ENCODE measurements at places on chromosomes 2 and 18.

DNA sequence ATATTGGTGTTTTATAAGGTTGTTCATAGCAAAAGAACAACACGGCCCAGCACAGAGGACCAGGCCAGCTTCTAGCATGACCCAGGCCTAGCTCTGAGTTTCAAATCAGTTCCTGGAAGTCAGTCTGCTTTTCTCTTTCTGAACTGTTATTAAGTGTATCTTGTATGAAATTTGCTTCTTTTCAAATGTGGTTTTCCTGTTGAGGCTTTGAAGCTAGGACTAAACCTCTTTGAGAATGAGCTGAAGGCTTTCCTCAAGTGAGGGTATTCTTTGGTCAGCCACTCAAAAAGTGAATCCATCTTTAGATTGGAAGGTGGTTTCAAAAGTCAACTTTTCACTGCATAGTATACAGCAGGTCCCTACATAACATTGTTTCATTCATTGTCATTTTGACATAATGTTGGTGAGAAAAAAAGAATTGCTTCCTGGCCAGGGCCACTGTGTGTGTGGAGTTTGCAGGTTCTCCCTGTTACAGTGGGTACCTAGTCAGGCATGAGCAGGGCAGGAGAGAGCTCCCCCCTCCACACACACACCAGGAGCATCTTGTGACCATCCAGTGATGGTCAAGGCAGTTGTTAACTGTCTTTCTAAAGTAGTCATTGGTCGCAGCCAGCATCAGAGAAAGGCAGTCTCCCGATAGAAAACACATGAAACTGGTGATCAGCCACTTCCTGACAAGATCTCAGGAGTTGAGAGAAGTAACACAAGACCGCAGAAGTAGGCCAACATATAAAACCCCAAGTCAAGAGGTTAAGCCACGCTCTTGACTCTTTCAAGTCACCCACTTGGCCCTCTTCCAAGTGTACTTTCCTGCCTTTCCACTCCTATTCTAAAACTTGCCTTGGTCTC lies 6.7 kb upstream of the ACAA2 start:
- DNase-seq = no peak

GRCh38 chr18:47490882-47491281 lies 239.4 kb upstream of the SKOR2 start:
- no peak for DNase-seq

DNA sequence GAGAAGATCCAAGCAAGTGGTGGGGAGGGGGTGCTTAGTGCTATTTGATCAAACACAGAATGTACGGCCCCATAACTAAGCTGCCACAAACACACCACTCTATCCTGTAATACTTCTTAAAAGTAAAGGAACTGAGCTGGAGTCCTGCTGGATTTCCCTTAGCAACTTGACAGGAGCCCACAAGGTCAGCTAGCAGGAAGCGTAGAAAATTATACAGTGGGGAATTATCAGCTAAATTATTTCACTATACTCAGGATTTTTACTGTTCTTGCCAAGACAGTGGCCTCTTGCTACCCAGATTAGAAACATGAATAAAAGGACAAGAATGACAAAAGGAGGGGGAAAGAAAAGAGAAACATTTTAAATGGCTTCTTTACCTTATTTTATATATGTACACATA lies 217.1 kb downstream of the ZNF521 start:
- DNase-seq = no peak

DNA sequence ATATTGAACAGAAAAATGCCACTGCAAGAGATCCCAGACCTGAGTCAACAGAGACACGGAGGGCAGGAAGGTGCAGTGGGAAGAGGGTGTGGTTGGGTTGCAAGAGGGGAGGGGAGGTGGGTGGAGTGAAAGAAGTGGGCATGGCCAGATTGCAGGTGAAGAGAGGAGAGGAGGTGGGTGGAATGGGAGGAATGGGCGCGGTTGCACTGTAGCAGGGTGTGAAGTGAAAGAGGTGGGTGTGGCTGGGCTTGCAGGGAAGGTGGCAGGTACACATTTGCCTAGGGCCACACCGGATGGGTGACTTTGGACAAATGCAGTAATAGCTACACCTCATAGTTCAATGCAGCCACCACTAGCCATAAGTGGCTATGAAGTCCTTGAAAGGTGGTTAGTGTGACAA lies 71.1 kb downstream of the DOCK10 start:
- DNase-seq = no peak

DNA sequence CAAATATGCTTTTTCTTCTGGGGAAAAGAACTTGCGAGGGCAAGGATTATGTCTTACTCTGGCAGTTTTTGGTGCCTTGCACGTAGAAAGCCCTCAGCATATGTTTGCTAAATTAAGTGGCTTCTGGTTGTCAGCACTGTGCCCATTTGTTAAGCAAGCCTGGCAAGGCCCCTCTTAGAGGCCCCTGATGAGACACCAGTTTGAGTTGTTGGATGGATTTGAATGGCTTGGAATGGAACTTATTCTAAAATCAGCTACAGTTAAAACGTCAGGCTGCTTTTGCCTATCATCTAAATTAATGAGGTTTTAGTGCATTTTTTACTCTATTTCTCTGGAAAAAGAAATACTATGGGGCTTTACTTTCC lies 28.2 kb downstream of the TMEM182 start:
- DNase-seq = no peak

DNA sequence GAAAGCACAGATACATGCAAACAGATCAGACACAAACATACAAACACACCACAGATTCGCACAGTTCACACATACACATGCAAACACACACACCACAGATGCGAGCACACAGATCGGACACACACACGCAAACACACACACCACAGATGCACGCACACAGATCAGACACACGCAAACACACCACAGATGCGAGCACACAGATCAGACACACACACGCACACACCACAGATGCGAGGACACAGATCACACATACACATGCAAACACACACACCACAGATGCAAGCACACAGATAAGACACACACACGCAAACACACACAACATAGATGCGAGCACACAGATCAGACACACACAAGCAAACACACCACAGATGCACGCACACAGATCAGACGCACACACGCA lies 149.0 kb downstream of the PXDN start:
- DNase-seq = no peak

GRCh38 chr18:44840058-44840790 lies 159.5 kb downstream of the SETBP1 start:
- DNase-seq = no peak

GRCh38 chr2:11142330-11142729 lies 12.9 kb upstream of the SLC66A3 start:
- DNase-seq = no peak

DNA sequence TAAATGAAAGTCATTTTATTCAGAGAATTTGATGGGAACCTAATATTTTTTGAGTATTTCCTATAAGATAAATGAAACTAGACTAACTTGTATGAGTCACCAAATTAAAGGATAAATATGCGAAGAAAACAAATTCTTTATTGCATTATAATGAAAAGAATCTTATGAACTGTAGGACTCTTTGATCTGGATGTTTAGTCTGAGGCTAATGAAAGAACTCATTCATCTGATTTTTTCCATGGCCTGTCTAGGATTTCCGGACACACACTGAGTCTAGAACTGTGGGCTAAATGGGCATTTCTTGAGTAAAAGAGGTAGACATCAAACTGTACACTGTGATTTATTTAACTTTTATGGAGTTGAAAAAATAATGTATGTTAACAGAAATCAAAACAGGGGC lies 43.0 kb downstream of the ZNF519 start:
- no peak for DNase-seq

DNA sequence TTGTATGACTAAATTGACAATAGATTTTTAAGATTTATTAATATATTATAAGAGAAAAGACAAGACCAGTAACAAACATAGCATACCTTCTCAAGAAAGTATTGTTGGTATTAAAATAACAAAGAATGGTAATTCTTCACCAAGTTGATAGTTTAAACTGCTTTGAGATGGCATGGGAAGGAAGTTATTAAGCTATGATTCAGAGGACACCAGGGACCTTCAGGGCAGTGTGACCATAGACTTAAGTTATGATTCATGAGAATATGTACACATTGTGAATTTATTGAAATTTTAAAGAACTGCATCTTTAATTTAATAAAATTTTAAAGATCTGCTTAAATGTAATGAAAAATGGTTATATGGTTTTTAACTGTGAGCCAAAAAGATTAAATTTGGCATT lies 205.7 kb downstream of the DSEL start:
- no peak for DNase-seq

- DNase-seq = no peak
Measured at GRCh38 chr18:63292831-63293683, 26.5 kb downstream of the BCL2 start.

DNA sequence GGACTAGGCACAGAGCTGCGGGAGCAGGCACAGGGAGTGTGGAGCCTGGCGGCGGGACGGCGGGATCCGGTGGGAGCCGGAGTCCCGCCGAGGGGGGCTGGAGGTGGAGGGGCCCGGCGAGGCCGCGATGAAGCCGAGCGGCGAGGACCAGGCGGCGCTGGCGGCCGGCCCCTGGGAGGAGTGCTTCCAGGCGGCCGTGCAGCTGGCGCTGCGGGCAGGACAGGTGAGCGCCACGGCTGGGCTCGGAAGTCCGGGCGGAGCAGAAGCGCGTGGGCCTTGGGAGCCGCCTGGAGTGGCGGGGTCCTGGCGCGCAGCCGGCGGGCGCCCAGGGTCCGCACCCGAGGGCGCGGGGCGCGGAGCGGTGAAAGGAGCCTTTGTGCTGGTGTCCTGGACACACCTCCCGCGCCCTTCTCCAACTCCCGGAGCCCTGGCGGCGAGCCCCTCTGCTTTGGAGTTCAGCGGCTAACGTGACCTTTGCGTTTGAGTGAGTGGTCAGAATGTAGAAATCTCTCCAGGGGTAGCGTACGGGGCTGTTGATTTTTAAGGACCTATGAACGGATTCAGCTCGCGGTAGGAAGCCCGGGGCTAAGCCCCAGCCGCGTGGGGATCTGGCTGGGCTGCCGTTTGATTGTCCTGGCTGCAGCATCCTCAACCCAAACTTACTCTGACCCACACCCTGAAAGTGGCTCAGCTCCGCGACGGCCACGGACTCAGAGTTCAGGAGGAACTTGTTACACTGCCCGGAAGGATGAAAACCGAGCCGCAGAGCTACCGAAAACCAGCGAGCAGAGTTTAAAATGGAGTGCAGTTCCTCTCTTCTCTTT lies 448 bp downstream of the IMPA2 start:
- no peak for DNase-seq

DNA sequence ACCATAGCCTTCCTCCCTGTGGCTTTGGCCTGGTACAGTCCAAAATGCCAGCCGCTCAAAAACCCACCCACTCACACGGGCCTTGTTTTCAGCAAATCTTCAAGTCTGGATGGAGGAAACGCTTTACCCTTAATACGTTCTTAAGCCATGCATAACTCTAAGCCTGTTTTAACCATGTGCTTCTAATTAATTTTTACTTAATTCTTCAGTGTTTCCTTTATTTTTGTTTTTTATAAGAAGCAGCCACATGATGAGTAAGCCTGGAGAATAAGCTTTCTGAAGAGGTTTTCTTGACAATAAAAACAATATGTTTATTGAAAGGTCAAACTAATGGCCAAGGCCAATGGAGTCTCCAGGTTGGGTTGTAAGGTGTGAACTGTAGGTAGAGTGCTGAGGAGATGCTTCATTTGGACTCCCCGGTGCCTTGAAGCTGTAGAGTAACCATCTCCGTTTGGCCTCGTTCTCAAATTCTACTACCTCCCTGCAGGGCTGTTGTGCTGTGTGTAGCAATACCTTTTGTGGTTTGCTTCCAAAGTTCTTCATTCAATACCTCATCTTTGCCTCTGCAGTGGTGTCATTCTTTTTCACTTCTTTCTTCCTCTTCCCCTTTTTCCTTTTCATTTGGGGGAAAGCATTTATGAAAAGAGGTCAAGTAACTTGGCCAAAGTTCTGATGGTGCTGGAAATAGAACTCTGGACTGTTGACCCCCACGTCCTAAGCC lies 113.7 kb downstream of the PRKCE start:
- no peak for DNase-seq

DNA sequence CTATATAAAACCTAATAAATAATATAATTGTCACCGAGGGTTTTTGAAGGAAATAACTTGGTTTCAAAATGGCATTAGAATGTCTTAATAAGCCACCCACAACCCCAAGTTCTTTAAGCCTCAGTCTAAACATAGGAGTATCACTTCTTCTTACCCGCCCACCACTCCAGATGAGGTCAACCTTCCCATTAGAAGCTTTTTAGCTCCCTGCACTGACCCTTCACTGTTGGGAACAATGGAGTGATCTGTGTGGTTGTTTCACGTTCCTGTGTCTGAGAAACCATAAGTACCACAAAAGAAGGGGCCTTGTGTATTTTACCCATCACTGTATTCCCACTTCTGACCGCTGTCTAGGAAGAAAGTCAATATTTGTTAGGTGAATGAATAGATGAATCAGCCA lies 326.3 kb upstream of the ZNF521 start:
- no peak for DNase-seq

DNA sequence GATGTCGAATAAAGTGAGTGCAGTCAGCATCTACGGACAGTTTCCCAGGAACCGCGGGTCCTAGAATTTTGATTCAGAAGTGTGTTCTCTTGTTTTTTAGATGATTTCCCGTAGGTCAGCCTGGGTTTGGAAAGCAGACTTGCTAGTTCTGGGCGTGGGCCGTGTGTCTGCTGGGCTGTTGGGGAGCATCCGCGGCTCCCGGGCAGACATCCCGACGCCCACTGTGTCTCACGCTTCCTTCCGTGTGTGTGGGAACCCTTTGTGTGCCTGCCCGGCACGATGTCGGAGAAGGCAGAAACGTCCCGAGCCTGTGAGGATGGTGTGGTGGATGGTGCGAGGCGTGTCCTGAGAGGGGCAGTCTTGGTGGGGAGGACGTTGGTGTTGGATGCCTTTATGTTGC lies 18.4 kb downstream of the CTDP1 start:
- no peak for DNase-seq
